GM23338 (cell line): ENCODE measurements at places on chromosomes 5 and 9. TPM values are rescaled to one million over a fixed set of nuclear protein-coding genes. Genes with fewer than 3 reads are reported as not detected.
A peak's percentile ranks its signal among the peaks of the same experiment; 100 is the strongest.

GRCh38 chr5:172451771-172452197 is 2.5 kb downstream of the SH3PXD2B start:
- no peaks in the 10 kb centered on the region for H3K27me3 ChIP-seq
- H3K27ac ChIP-seq, result peak overlapping the region; percentile 73; the same call in 1 of the 2 replicates
- H3K4me1 ChIP-seq, result peaks cover 39% of the 10 kb centered on the region
- peak; percentile 32 for DNase-seq
- H3K36me3 ChIP-seq, result 0 out of 2 replicates have a peak, but pooled peaks cover 7% of the 10 kb centered on the region

- H3K27me3 ChIP-seq, result no peaks in the 10 kb centered on the region
- no peak overlapping the region for H3K4me3 ChIP-seq
- no peak for DNase-seq
Measured at GRCh38 chr5:96235008-96235910, 197.8 kb downstream of the PCSK1 start.

DNA sequence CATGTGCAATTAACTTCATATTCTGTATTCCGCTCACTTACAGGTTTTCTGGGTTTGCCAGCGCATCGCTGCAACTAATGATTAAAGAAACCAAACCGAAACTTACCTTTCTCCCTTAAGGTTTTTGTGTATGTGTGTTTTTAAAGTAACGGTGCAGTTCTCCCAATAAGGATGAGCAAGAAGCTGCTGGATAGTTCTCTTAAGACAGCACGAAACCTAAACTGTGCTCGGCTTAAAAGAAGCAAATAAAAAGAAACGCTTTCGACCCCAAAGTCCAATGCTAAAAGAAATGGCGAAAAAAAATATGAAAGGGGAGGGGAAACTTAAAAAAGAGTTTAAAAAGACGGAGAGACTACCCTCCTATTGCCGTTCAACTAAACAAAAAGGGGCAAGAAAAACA is 340 bp downstream of the ELAVL2 start:
- peaks cover 64% of the 10 kb centered on the region for H3K27me3 ChIP-seq
- no peak overlapping the region for H3K27ac ChIP-seq

DNA sequence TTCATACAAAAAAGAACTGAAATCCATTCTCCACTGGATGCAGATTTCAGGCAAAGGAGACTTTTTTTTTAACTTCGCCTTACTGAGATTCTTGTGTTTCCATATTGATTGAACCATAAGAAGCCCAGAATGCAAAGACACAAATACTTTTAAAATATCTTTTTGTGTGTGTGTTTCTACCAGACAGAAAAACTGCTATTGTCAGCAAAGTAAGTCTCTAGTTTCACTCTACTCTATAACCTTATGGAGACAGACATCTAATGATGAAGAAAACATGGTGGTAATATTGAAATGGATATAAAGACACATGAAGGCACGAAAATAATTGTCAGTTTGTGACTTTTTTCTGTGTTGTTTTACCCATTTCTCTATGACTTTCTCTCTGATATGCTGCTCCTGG is 260.3 kb upstream of the RORB start:
- H3K27me3 ChIP-seq, result no peaks in the 10 kb centered on the region
- H3K4me1 ChIP-seq, result no peaks in the 10 kb centered on the region
- no peak overlapping the region for H3K27ac ChIP-seq
- no peak overlapping the region for H3K4me3 ChIP-seq
- no peaks in the 10 kb centered on the region; the same call in 1 of the 2 replicates for H3K36me3 ChIP-seq

DNA sequence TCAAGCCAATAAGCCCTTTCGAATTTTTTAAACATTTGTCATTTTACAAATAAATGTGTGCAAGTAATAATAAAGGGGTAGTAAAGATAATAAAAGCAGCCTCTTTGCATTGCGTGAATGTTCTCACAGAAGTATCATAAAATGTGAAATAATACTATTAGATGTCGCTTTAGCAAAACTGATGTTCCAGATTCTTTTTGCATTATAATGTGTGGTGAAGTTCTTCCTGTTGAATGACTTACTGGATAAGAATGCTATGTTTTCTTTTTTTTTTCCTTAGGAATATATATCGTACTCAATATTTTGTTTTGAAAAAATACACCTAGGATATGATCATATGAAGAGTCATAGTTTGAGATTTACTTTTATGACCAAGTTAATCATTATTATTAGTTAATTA is 85.2 kb upstream of the CDH12 start:
- no peaks in the 10 kb centered on the region for H3K36me3 ChIP-seq
- H3K4me3 ChIP-seq, result no peak overlapping the region
- no peak for DNase-seq
- H3K27me3 ChIP-seq, result no peaks in the 10 kb centered on the region
- no peak overlapping the region for H3K27ac ChIP-seq

DNA sequence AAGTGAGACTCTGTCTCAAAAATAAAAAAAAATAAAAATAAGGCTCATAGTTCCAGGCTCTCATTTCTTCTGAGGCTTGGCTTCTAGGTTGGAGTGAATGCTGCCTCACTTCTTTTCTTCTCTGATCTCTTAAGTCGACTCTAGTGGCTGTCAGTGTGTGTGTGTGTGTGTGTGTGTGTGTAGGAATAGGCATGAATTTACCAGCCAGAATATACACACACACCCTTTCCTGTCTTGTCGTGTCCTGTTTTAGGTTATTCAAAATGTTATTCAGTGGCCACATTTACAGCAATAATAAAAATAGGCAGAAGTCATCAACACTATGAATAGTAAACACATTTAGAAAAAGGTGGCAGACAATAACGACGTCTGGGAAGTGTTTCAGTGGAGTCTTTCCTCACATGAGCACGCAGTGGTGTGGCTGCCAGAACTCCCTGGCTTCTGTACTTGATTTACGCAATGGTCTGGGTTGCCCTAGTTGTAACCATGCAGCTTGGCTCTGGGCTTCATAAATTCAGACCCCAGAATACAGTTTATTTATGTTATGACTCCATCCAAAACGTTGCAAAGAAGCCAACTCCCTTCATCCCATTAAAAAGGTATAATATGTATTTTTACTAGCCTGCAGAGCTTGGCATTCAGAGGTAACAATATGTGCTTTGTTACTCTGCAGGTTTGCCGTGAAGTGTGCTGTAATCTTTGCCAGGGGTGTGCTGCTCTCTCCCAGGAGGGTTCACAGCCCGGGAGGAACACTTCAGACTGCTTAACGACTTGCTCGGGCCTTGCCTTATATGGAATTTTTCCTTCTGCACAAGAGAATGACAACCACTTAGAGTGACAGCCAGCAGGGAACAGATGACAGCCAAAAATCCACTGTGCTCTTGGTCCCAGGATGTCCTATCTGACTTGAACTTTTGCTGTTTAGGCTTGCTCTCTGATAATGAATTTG is 34.4 kb upstream of the PALM2AKAP2 start:
- no peak overlapping the region for H3K4me3 ChIP-seq
- H3K36me3 ChIP-seq, result no peaks in the 10 kb centered on the region
- peaks cover 2% of the 10 kb centered on the region for H3K4me1 ChIP-seq
- no peak overlapping the region; the same call in 1 of the 2 replicates for H3K27ac ChIP-seq
- no peaks in the 10 kb centered on the region for H3K27me3 ChIP-seq

- no peak for DNase-seq
- H3K27ac ChIP-seq, result no peak overlapping the region
- no peak overlapping the region for H3K4me3 ChIP-seq
- H3K4me1 ChIP-seq, result no peaks in the 10 kb centered on the region
- H3K36me3 ChIP-seq, result no peaks in the 10 kb centered on the region
- no peaks in the 10 kb centered on the region for H3K27me3 ChIP-seq
Measured at GRCh38 chr5:1167361-1167727, 34.1 kb upstream of the SLC6A19 start.

DNA sequence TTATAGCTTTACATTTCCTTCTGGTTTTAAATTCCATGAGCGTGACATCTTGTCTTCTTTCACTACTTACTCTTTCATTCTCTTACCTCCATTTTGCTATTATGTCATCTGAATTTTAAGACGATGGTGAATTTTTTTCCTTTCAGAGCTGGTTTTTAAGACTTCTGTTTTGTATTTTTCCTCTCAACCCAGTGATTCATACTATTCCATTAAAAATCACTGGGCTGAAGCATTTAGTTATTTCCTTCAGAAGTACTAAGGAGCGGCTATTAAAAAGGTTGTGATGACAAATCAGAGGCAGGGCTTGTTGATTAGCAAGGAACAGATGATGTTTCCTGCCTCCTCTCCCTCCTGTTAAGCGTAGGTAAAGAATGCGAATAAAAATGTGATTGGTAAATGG is 16.5 kb downstream of the AGXT2 start:
- H3K4me3 ChIP-seq, result no peak overlapping the region
- no peaks in the 10 kb centered on the region for H3K27me3 ChIP-seq
- H3K4me1 ChIP-seq, result no peaks in the 10 kb centered on the region
- no peaks in the 10 kb centered on the region for H3K36me3 ChIP-seq

DNA sequence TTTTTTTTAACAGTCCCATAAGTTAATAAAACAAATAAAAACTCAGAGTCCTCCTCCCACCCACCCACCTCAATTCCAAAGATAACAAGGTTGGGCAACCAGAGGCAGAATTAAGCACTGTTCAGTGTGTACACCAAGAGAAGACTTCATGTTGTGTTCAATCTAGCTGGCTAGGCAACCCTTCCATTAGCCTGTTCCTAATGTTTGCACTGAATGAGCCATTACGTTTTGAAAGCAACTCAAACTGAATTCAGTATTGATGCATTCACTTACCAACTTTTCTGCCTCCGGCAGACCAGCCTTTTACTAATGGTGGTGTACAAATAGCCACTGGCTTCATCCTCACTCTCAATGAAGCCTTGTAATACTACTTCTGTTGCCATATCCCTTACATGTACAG is 47.5 kb downstream of the PBX3 start:
- no peaks in the 10 kb centered on the region for H3K27me3 ChIP-seq
- no peak overlapping the region for H3K27ac ChIP-seq
- no peak overlapping the region for H3K4me3 ChIP-seq
- H3K36me3 ChIP-seq, result no peaks in the 10 kb centered on the region
- DNase-seq, result no peak
- peaks cover 6% of the 10 kb centered on the region for H3K4me1 ChIP-seq

DNA sequence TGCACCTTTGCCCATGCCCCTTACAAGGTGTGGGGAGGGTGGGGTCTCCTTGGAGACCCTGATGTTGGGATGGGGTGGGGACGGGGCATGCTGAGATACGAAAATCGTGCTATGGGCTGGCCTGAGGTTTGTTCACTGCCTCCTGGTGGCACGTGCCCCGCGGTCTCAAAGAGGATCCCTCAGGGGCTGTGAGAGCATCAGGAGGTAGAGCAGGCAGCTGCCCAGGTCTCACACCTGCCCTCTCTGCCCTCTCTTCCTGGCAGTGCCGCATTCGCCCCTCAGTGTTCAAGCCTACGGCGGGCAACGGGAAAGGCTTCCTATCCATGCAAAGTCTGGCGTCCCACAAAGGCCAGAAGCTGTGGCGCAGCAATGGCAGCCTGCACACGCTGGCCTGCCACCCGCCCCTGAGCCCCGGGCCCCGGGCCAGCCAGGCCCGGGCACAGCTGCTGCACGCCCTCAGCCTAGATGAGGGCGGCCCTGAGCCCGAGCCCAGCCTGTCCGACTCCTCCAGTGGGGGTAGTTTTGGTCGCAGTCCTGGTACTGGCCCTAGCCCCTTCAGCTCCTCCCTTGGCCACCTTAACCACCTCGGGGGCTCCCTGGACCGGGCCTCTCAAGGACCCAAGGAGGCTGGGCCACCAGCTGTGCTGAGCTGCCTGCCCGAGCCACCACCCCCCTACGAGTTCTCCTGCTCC is 6.7 kb downstream of the N4BP3 start:
- no peak for DNase-seq
- H3K27me3 ChIP-seq, result no peaks in the 10 kb centered on the region
- H3K4me1 ChIP-seq, result peaks cover 58% of the 10 kb centered on the region
- peaks cover 8% of the 10 kb centered on the region for H3K36me3 ChIP-seq
- peak overlapping the region; percentile 76; the same call in 1 of the 2 replicates for H3K27ac ChIP-seq
- no peak overlapping the region for H3K4me3 ChIP-seq

DNA sequence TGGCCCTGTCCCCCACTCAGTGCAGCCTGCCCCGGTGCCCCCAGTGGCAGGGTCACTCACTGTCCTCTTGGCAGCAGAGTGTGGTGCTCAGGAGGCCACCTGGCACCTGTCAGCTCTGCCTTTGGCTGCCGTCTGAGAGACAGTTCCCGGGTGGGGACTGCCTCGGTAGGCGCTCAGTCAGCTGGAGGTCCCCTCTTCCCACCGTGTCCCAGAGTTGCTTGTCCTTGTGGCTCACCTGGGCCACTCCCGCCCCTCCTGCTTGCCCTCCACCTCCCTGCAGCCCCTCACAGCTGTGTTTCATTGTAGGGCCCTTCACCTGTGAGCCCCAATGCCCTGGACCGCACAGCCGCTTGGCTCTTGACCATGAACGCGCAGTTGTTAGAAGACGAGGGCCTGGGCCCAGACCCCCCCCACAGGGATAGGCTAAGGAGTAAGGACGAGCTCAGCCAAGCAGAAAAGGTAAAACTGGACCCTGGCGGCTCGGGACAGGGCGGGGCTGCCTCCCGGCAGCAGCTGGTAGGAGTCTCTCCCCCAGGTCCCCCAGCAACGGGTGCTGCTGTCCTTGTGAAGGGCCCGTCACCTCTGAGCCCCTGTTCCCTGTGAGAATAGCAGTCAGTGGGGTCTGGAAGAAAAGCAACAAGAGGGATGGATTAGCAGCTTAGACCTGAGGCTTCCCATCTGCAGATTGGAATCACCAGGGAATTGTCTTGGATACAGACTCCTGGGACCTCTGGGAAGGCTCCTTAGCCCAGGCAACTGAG is 122.7 kb downstream of the DAB2IP start:
- no peak overlapping the region for H3K27ac ChIP-seq
- no peaks in the 10 kb centered on the region for H3K27me3 ChIP-seq

GRCh38 chr5:69090158-69090557 is 3.7 kb upstream of the SLC30A5 start:
- H3K27me3 ChIP-seq, result no peaks in the 10 kb centered on the region
- H3K4me3 ChIP-seq, result no peak overlapping the region
- DNase-seq, result peak; percentile 18
- peaks cover 11% of the 10 kb centered on the region; the same call in 1 of the 2 replicates for H3K4me1 ChIP-seq
- no peaks in the 10 kb centered on the region for H3K36me3 ChIP-seq

- H3K36me3 ChIP-seq, result peaks cover 15% of the 10 kb centered on the region
- H3K4me3 ChIP-seq, result peak overlapping the region; percentile 79; the same call in 1 of the 2 replicates
- peaks cover 9% of the 10 kb centered on the region for H3K4me1 ChIP-seq
- H3K27ac ChIP-seq, result no peak overlapping the region
- peak; percentile 30 for DNase-seq
Measured at GRCh38 chr9:137590123-137590468, 216 bp downstream of the ZMYND19 start.

DNA sequence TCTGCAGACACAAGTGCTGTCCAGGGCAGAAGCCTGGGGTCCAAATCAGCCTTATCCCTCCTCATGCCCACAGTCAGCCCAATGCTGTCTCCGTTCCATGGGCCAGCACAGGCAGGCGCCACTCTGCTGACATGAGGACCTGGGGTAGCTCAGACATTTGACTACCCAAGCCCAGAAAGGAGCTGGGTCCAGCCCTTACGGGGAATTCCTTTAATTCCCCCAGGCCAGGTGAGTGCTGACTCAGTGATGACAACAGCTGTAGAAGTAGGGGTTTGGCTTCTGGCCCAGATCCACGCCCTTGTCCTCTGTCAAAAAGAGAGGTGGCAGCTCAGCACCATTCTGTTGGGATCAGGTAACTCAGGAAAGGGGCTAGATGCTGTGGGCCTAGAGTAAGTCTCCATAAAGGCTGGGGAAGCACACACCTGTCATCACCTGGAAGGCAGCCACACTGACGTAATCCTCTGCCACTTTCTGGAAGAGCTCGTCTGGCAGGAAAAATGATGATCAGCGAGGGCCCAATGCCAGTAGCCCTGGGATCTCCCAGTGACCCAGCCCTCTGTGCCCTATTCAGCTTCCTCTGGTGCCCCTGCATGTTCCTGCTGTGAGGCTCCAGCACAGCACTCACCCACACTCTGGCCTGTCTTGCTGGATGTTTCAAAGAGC is 1.9 kb downstream of the RAB24 start:
- H3K27ac ChIP-seq, result peak overlapping the region; percentile 72; the same call in 1 of the 2 replicates
- H3K36me3 ChIP-seq, result peaks cover 20% of the 10 kb centered on the region
- no peaks in the 10 kb centered on the region for H3K27me3 ChIP-seq
- no peak for DNase-seq

SARDH gene
- total RNA-seq, result 9.8 and 10.4 TPM in 2 replicates

ANKS6 gene
- total RNA-seq, result 35.4 and 59.0 TPM in 2 replicates

PCDHGA9 gene
- 5.5 and 7.8 TPM in 2 replicates for total RNA-seq

SLC36A1 gene
- total RNA-seq, result 8.2 and 10.4 TPM in 2 replicates

NKD2 gene
- 7.3 and 9.0 TPM in 2 replicates for total RNA-seq

ADGRD2 gene
- 0.45 TPM in 1 of 2 replicates, not detected in the other for total RNA-seq

IL13 gene
- not detected in 2 replicates for total RNA-seq

SUSD3 gene
- total RNA-seq, result 13.5 and 20.1 TPM in 2 replicates
